ENCODE measurements at places on chromosomes 4 and X.

- DNase-seq, result peak; percentile 0
These were observed 50.9 kb upstream of the PRDX4 start for GRCh38 chrX:23616361-23616760.

DNA sequence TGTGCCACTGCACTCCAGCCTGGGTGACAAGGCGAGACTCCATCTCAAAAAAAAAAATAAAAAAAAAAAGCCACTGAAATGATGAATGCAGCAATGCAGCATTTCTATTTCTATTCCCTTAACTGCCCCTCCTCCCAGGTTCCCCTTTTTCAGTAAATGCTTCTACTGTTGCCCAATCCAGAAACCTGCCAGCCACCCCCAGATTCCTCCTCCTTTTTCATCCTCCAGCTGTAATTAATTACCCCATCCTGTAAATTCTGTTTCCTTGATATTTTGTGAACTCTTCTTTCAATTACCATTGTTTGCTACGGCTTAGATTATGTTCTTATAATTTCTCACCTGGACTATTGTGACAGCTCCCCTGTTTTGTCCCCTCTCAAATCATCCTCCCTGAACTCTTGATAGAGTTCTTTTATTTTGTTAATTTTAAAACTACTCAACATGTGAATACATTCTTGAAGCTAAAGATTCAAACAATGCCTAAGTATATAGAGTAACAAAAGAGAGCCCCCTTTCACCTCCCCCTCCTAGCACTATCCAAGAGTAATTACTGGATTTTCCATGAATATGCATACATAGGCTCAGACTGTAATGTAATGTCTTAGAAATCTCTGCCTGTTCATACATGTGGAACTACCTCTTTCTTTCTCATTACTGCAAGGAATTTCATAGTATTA is 140.6 kb upstream of the GPC4 start:
- no peak for DNase-seq

GRCh38 chr4:41424522-41424921 is 113.4 kb upstream of the LIMCH1 start:
- DNase-seq, result no peak

GRCh38 chr4:107858158-107858742 is 33.5 kb downstream of the SGMS2 start:
- DNase-seq, result no peak

DNA sequence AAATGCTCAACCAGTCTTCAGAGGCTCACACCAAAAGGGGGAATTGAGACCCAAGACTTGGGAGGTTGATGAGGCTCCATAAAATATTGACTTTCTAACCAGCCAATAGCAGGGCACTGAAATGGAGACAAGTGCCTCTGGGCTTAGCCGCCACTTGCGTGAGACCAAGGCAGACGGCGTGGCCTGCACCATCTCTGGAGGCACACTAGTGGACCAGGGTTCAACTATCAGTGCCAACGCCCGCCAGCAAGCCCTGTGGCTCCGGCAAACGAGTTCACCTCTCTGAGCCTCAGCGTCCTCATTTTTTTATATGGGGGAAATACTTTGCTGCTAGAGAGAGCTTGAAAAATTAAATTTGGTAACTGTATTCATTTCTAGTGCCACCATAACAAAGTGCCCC is 50.3 kb downstream of the PPP2R2C start:
- DNase-seq, result no peak

DNA sequence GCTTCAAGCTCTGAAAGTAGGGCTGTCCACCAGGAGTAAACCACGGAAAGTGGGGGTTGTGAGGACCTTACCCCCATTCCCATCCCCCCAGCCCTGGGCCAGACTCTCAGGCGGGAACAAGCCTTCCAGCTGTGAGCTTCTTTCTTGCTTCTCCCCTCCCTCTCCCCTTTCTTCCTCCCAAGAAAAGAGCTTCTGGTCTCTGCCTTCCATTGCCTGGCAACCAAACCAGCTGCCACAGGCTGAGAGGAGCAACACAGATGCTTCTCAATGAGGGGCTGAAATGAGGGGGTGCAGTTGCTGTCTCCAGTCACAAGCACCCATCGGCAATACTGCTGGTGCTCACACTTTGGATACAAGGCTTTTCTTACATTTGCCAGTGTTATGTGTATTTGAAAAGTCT is 72.5 kb downstream of the SLC16A2 start:
- no peak for DNase-seq

Measured in fibroblast of skin of left quadriceps (primary cell).